ENCODE measurements at places on chromosomes 12 and 14.

DNA sequence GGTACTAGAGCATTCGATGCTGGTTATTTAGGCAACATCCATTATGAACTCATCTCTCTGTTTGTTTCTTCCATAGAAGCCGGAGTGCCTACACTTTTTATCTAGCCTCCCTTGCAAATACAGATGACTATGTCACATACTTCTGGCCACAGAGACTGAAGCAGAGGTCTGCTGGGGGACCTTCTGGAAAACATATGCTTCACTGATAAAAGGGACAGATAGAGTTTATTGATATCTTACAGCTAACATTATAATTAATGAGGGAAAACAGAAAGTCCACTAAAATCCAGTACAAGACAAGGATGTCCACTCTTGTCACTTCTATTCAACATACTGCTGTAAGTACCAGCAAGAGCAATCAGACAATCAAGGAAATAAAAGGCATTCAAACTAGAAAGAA, 104.3 kb upstream of the FAR2 start:
- DNase-seq = no peak

DNA sequence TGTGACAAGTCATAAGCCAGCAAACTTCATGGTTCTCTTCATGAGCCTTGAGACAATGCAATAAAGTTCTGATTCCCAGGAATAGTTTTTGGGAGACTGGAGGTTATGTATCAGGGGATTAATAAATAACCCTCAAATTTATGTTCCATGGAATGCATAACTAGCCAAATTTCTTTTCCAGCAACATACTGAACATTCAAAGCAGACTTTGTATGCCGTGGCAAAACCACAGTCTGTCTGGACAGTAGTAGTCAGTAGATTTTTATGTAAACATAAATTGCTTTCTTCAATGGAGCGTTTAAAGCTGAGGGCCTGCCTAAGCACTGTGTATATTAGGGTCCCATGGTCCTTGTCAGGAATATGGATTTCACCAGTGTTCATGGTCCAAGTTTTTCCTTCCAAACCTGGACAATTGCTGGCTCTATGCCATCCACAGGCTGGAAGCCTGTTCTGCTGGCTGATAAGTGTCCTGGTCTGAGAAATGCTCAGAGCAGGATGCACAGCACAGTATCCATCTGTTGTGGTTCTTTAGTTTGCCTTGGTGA, 144.9 kb downstream of the SRGAP1 start:
- no peak for DNase-seq

DNA sequence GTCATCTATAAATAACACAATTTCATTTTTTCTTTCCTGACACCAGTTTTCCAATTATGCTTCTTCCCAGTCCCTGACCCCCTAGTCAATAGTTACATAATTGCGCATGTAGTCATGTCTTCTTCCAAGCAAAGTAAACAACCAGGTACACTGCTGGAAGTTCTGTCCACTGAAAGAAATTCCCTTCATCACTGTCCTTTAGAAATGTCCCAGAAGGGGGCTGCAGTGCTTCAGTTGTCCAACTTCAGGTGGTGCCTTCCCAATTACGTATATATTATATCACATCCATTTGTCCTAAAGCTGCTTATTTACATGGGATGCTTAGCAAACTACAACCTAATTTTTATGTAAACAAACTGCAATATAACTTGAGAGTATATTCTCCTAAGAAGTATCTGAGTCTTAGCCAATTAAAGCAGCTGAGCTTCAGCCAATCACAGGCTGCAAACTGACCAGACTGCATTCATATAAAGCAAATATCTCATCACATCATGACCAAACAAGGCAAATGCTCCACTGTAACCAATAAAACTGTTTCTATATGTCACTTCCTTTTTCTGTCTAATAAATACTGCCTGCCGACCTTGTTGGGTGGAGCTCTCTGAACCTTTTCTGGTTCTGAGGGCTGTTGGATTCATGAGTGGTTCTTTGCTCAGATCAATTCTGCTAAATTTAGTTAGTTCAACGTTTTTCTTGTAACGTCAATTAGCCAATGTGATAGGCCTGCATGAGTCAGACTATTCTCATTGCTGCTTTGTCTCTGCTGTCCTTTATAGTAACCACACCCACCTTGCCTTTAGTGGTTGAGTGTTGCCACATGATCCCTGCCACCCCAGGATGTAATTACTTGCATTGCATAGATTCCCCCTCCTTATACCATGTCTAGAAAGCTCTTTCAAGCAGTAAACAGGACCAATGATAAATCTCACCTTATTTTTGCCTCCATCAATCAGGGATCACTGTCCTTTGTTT, 239.3 kb downstream of the ALG10B start:
- DNase-seq = no peak

GRCh38 chr14:104856869-104857860, 7.9 kb upstream of the CEP170B start:
- no peak for DNase-seq

GRCh38 chr12:83092129-83092528, 405.4 kb downstream of the TMTC2 start:
- no peak for DNase-seq

GRCh38 chr14:69665631-69666030, 54.2 kb downstream of the SUSD6 start:
- no peak for DNase-seq

DNA sequence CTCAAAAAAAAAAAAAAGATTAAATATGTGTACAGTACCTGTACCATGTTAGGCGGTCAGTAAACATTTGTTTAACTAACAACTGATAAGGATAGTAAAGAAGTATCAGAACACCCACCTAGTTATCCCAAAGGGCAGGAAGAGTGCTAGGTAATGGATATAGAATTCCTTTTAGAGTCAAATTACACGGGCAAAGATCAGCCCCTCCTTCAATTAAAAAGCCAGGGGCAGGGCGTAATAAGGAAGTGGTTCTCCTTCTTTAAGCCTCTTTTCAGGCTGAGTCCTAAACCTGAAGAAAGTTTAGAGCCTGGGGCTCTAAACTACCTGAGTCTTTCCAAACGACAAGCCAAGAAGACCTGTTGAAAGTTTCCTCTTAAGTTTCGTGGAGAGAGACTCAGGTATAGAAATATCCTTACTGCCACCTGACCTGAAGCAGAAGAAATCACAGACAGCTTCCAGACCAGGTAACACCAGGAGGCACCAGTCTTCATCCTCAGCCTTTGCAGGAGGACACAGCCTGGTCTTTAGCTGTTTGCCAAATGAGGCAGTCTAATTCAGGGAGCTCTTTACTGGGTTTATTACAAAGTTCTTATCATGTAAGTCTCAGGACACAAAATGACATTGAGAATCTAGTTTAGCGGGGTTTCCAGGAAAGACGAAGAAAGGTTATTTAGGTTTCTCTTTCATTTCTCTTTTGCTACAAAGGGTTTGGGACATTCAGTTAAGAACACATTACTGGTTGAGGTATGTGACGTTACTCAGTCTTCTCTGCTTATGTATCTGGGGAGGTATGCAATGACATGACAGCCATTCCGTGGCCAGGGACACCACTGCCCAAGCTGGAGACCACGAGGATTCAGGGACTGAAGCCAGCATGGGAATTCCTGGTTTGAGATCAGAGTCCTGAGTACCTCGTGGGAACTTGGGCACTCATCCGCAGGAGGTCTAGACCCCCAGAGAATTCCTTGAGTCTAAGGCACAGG, at the start of gene BCL2L14:
TSS of gene BCL2L14 (plus strand) at position 266 of the 983 bp plus-strand sequence. CDS start 8,367 bp downstream, outside the sequence.
- DNase-seq = peak; percentile 47

- no peak for DNase-seq
Observed at GRCh38 chr12:42846782-42847181, 257.2 kb upstream of the PRICKLE1 start.

- DNase-seq = no peak
Observed at GRCh38 chr12:8662593-8662992, at the start of gene MFAP5. Gene MFAP5 (minus strand): TSS chr12:8662826. CDS start chr12:8662104, 722 bp downstream.

DNA sequence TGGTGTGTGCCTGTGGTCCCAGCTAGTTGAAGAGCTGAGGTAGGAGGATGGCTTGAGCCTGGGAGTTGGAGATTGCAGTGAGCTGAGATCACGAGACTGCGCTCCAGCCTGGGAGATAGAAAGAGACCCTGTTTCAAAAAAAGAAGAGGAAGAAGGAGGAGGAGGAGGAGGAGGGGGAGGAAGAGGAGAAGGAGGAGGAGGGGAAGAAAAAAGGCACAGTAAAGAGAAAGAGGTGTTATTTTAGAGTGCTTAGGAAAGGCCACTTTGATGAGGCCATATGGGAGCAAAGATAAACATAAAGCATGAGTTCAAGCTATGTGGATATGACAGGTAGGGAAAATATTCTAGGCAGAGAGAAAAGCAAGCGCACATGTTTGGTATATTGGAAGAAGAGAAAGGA, 154.1 kb upstream of the BTG1 start:
- DNase-seq = no peak

DNA sequence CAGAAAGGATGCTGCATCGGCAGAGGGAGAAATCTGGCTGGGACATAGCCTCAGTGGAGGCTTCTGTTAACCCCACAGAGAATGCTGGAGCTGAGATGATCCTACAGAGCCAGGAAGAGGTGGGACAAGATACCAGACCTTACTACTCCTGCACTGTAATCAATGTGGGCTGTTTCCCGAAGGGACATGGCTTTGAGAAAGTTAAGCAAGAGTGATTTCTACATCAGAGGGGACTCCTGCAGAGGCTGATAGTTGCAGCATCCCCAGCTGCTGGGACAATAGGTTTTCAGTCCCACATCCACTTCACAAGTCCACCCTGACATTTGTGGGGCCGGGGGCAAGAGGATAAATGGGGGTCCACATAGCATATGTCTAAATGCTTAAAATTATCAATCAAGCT, 22.5 kb upstream of the CMKLR1 start:
- DNase-seq = no peak

DNA sequence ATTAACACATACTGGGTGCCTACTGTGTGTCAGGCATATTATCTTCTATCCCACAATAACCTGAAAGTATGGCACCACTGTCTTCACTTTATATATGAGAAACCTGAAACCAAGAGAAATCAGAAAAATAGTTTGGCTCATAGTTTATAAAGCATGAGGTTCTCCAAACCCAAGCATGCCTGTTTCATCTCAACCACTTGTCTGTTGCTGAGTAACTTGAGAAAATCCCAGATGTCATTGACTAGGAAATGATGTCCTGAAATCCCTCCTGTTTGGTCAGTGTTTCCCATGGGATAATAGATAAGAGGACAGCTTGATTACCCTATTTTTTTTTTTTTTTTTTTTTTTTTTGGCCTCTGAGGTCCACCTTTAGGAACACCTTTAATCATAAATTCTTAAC, 2.6 kb upstream of the IFNG-AS1 start:
- DNase-seq = no peak

GRCh38 chr14:79573486-79573885, 637.8 kb downstream of the DIO2 start:
- DNase-seq = no peak

DNA sequence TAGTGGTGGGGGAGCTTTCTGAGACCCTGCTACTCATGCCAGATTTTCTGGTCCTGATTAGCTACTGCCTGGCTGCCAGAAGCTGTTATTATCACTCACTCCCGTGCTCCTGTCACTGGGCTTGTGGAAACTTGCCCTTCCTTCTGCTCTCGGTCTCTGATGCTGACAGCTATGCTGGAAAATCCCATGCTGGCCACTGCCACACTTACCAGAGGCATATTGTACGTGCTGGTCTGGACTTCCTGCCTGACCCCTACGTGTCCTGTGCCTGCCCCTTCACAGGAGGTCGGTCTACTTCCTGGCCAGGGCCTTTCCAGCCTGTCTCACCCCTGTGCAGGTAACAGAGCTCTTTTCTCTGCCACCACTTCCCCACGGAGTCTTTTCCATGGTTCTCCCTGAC, 149.4 kb upstream of the PLEKHG7 start:
- DNase-seq = peak; percentile 43

GRCh38 chr14:86999036-86999435, 993.9 kb downstream of the GALC start:
- no peak for DNase-seq

DNA sequence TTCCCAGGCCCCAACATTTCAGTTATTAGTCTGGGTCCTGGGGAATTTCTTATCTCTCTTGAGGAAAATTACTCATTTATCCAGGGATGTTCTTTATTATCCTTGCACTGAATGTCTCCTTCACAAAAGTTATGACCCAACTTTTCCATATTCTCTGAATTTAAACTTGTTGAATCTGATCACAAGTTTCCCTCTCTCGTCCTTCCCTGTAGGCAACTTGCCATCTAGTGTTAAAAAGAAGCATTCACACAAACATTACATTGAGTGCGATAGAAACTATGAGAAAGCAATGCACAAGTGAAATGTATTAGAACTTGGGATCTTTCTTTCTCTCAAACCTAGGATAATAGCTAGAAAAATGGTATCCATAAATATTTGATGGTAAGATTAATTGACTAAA, 608.4 kb downstream of the FSCB start:
- DNase-seq = no peak

- DNase-seq = no peak
Observed at GRCh38 chr12:43578782-43579181, 26.8 kb upstream of the ADAMTS20 start.

- no peak for DNase-seq
Observed at GRCh38 chr14:60665177-60665550, 15.9 kb upstream of the SIX1 start.

DNA sequence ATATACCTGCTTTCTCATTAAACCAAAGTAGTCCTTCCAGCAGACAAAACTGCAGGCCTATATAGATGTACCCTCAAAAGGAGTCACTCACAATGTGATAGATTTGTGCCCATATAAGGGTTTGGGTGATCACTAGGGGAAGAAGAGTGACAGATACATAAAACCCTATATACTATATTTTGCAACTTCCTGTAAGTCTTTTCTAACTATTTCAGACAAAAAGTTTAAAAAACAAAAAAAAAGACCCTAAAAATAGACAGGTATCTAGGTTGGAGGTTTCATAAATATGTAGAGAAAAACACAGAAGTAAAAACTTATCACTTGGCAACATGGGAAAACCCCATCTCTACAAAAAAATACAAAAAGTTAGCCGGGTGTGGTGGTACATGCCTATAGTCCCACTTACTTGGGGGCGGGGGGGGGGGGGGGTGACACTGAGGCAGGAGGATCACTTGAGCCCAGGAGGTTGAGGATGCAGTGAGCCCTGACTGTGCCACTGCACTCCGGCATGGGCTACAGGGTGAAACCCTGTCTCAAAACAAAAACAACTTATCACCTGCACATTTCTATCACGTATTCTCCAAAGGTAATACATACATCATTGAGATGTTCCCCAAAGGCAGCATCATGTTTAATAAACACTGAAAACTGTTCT, 2.9 kb downstream of the VCPKMT start:
- DNase-seq = no peak

GRCh38 chr12:22477166-22477893, 67.0 kb downstream of the C2CD5 start:
- no peak for DNase-seq

GRCh38 chr12:51884676-51885229, 3.1 kb upstream of the ANKRD33 start:
- no peak for DNase-seq

GRCh38 chr14:23538785-23539184, 12.8 kb downstream of the ZFHX2 start:
- DNase-seq = no peak

GRCh38 chr14:29637411-29637810, 290.2 kb downstream of the PRKD1 start:
- DNase-seq = peak; percentile 88

DNA sequence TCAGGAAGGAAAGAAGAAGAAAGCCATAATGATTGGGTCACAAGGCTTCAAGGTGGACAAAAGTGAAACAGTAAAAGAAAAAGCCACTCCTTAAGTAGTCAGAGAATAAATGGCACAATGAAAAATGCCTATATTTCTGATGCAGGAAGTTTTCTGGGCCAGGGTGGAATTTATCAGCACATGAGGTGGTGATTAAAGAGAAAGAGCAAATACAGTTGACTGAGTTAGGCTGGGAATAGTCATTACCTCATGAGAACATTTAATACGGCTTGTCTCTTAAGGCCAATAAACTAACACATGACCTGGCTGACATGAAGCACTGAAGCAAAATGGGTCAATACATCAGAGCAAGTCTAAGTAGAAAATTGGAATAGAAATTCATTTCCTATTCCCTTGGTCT, 499.7 kb downstream of the TMTC2 start:
- DNase-seq = no peak

Measured in body of pancreas (tissue), 4 donors.